ENCODE measurements at places on chromosomes 3 and 15.

DNA sequence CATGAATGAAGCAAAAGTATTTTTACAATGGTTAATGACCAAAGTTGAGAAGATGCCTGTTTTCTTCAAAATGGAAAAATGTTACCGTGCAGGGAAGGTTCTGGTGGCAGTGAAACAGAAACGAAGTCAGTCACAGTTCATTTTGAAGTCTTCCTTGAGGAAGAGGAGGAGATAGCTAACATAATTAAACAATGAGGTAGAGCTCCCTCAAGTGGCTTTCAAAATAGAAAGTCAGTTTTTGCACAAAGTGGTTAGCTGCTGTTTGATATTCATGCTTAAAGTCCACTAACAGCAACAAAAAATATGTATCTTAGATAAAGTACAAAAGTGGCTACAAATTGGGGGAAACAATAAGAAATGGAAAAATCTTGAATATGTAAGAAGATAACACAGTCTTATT is 87.3 kb downstream of the TFG start:
- DNase-seq, result peak; percentile 12

GRCh38 chr3:69628951-69629350 is 110.3 kb upstream of the MITF start:
- no peak for DNase-seq

GRCh38 chr3:77618686-77619085 is 578.8 kb downstream of the ROBO2 start:
- DNase-seq, result no peak

DNA sequence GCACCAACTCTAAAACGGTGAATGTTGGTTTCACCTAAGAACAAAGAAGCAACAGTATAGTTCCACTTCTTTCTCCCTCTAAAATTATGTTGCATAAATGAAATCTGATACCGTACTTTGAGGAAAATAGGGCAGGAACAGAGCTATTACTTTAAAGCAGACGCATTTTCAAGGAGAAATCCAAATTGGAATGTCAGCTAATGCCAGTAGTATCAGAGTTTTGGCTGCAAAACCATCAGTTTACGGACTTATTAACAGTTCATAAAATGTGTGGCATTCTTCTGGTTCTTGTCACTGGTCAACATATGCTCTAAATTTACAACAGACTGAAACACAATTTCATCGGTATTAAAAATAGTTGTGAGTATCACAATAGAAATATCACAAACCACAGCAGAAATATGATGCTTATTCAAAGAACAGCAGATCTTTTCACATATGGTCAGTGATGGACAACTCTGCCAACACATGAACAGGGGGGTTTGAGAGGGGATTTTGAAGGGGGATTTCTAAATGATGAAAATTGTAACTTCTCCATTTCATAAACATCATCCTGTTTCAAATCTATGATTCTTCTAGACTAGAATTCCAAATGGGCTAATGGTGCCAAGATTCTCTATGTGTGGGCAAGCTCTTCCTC is 38.7 kb upstream of the ROBO2 start:
- DNase-seq, result no peak

DNA sequence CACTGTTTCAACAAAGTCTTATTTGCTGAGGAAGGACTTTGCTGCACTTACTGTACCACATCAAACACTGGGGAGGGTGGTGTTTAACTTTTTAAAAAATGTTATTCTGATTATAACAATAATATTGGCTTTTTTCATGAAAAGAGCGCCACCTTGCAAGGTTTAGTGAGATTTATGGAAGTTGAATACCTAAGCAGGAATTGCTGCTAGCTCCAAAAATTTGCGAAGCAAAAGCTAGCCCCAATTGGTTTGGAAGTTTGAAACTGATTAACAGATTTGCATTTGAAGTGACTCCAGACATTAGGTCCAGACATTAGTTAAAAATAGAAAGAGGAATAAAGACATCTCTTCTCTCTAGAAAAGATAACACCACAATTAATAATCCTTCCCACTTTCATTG is 6.7 kb downstream of the ZIC1 start:
- no peak for DNase-seq

DNA sequence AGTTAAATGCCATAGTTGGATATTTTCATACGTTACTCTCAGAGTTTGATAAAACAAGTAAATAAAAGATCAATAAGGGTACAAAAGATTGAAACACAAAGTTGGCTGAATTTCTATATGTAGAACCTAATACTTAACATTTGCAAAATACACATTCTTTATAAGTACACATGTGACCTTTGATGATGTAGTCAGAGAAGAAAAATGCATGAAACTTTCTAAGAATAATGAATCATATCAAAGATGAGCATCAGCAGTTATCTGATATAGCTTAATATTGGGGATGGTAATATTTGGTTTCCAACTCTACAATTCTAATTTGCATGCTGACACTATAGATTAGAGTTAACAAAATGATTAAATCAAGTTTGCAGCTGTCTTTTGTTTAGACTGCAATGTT is 188.0 kb upstream of the TGFBR2 start:
- DNase-seq, result no peak

- DNase-seq, result no peak
Measured at GRCh38 chr3:10632125-10632524, 126.7 kb upstream of the ATP2B2 start.

DNA sequence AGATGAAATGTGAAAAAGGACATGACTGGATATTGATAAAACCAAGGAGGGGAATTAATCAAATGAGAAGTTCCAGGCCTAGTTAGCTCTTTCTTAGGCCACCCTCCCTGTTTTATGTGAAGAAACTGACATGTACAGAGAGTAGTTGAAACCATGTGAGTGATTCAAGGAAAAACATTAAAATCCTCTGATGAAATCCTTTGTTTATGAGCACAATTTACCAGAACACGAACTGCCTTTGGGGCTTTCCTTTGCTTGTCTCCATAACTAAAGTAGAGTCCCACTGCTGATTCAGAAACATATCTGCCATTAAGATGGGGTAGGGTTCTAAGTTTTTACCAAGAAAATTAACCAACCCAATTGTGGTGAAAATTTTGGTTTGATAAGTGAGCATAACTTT is 558.3 kb downstream of the NR2F2 start:
- DNase-seq, result no peak

- peak; percentile 14 for DNase-seq
Measured at GRCh38 chr3:112858410-112859069, 11.9 kb upstream of the CD200R1L start.

DNA sequence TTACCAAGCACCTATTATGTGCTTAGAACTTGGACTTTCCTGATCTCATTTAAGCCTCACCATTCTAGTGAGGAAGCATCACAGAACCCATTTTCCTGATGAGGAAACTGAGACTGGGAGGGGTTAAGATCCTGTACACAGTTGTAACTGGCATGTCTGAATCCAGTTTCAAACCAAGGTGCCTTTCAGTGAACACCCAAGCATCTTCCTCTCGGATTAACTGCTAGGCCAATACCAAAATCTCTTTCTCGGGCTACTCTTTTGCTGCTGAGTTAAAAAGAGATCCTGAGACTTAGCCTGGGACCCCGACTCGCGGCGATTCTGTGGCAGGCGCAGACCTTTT is 578 bp upstream of the CEMIP start:
- DNase-seq, result no peak

DNA sequence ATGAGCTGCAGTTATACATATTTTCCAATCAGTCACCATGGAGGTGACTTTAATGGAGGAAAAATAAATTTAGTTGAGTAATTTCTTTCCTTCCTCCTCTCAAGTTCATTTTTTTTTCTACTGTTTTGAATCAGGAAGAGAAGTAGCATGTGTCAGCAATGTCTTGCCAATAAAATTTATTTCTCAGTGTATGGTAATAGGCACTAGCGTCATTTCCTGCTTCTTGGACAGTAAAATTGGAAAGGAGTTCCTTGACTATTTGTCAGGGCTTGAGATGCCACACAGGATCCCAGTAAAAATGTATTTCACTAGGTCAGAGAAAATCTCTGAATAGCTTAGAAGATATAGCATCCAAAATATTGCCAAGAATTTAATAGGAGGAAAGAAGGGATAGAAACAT is 605.9 kb downstream of the ROBO1 start:
- DNase-seq, result no peak

- DNase-seq, result peak; percentile 39
Measured at GRCh38 chr3:149442851-149443544, 31.5 kb upstream of the TM4SF4 start.

DNA sequence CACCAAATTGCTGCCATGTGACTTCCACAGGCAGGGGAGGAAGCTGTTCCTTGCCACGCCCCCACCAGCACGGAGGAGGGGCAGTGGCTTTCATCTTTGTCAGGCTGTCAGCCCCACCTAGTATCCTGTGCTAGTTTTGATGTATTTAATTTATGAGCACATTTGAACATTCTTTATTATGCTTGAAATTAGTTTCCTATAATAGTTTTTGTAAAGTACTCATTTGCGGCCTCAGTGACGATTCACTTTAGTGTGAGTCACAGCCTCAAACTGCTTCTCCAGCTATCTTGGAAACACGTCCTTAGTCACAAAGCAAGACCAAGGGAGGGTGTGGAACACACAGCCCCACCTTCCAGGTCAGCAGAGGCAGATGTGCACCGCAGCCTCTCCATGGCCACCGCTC is 239.9 kb upstream of the ATP10A start:
- peak; percentile 21 for DNase-seq
